Choroid plexus epithelial cell (primary cell): ENCODE measurements at places on chromosomes 6 and 20.
A peak's percentile ranks its signal among the peaks of the same experiment; 100 is the strongest.

DNA sequence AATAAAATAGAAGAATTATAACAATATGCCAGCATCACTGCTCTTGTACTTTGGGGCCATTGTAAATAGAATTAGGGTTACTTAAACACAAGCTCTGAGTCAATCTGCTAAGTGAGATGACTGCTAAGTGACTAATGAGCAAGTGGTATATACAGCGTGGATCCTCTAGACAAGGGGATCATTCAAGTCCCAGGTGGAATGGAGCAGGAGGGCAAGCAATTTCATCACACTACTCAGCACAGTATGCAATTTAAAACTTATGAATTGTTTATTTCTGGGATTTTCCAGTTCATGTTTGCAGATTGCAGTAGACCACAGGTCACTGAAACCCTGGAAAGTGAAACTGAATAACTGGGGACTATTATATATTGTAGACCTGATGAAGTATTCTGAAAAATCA, 235.3 kb downstream of the BTBD3 start:
- peak; percentile 44 for DNase-seq

DNA sequence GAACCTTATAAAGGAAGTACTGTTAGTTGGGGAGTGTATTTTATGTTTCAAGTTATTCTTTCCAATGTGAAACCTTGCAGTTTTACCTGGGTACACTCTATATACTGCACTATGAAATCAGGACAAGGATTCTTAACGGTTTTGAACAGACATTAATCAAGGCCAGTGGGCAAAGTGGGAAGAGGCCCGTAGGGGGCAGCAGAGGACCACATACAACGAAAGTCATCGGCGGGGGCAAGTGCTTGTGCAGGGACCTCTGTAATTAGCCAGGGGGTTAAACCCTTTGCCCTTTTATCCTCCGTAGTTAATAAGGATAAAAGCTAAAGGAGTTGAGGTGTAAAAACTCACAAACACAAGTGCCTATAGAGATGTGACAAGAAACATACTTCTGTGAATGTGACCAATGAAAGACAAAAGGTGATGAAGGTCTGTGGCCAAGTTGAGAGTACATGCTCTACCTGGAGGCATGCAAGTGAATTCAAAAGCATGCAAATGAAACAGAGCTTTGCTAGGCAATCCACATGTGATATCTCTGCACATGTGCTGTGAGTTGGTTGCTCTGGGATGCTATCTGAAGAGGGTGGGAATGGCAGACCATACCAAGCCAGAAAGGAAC, 392.7 kb upstream of the MAN1A1 start:
- DNase-seq, result peak; percentile 59

DNA sequence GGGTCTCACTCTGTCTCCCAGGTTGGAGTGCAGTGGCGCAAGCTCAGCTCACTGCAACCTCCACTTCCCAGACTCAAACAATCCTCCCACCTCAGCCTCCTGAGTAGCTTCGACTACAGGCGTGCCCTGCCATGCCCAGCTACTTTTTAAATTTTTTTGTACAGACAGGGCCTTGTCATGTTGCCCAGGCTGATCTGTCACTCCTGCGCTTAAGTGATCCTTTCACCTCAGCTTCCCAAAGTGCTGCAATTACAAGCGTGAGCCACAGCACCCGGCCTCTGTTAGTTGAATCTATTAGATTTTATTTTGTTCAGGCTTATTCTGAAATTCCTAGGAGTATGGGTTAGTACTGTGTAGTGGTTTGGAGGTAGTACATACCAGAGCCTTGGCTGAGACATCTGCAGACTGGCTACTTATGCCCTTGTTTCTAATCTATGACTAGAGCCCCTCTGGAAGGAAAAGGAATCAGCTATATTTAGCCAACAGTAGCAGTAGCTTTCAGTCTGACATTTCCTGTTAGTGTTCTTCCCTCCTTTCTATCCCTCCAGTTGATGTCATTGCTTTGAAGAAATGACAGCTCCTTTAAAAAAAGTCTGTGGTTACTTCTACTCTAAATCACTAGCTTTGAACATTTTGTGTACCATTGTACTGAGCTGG, 74.4 kb downstream of the ITCH start:
- DNase-seq, result peak; percentile 80

DNA sequence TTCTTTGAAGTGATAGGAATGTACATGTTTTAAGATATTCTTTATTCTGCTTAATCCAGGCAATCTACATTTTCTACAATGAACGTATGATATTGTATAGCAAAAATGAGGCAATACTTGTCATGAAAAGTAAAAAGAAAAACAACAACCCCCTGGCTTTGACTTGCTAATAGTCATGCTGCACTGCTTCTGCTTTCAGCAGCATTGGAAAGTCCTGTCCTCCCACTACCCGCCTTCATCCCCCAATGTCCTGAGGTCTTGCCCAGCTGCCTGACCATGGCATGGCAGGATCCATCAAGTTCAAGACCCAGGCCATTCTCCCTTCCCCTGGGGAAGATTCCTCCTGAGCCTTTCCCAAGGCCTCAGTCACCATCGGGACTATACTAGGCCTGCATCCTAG, 156.5 kb downstream of the SH3BGRL2 start:
- DNase-seq, result no peak

DNA sequence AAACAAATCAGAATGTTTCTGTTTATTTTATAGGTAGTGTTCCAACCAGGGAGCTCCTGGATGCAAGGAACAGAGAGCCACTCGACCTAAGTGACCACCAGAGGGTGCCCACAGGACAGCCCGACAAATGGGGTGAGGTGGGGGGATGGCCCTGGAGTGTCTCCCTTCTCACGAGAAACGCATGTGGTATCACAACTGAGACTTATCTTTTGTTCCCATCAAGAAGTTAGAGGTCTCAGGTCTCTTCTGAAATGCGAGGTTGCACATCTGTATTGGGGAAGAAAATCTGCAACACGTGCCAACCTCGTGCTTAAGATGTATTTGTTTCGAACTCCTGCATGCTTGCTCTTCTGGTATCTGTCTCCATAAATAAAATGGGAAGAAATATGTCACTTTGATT, 104.0 kb downstream of the ISM1 start:
- DNase-seq, result peak; percentile 61

- DNase-seq, result peak; percentile 47
These were observed 24.6 kb upstream of the ASF1A start for GRCh38 chr6:118869350-118869749.

GRCh38 chr20:40679184-40679583, 9.9 kb downstream of the MAFB start:
- DNase-seq, result no peak

DNA sequence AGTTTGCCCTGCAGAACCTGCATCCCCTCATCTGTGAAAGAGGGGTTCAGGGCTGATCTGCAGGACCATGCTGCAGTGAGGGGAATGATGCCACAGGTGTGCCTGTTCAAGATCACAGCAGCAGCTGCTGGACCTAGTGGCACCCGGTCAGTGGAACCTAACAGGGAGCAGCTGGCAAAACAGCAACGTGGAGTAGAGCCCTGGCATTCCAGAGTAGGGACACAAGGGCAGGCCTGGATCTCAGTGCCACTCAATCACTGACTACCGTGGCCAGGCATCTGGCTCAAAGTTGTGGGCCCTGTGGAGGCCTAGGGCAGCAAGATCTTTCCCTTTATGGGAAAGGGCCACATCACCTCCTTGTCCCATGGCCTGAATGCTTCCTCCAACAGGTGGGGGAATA, 62.2 kb downstream of the INSM1 start:
- DNase-seq, result no peak

- no peak for DNase-seq
These were observed 4.6 kb upstream of the RSPH3 start for GRCh38 chr6:159004592-159004991.

DNA sequence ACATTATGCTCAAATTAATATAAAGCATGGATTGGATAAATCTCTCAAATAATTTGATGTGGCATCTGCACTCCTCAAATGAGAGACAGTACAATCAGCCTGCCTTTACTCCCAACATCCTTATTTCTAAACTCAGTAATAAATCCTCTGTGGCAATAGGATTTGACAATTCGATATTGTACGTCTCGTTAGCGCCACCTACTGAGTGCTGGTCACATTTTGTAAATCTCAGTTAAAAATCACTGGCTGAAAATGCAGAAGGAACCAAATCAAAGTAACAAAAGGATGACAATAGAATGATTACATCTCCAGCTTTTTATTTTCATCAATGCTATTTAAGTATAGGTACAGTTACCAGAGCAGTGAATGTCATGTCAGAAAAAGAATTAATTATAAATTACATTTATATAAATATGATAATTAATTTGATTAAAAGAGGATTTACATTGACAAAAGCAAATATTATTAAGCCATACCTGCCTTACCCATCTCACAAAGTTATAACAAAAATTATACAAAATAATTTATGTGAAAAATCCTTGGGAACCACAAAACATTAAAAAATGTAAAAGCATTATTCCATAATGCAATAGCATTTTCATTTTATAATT, 20.2 kb upstream of the GJE1 start:
- DNase-seq, result peak; percentile 89

DNA sequence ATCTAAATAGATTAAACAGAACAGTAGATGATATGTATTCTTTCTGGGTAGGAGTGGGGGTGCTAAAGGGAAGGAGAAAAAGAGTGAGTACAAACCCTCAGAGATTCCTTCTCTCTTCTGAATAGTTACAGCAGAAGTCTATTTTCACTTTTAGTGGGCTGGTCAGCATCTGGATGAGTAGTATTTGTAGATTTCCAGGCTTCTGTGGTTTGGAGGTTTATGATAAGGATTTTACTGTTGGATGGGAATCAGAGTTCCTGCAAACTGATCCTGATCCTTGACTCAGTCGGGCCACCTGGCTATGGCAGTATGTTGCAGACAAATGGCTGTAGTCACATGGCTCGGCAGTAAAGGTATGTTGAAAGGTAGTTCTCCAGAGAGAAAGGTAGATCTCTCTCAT, 84.3 kb upstream of the IFNGR1 start:
- peak; percentile 20 for DNase-seq

- DNase-seq, result no peak
These were observed 14.2 kb downstream of the VAPB start for GRCh38 chr20:58403272-58403671.

GRCh38 chr20:1720226-1720625, 62.6 kb upstream of the SIRPG start:
- no peak for DNase-seq

- no peak for DNase-seq
These were observed 78.4 kb downstream of the RNF144B start for GRCh38 chr6:18465410-18466154.

- peak; percentile 77 for DNase-seq
These were observed 211.5 kb downstream of the SOX4 start for GRCh38 chr6:21804941-21805610.

DNA sequence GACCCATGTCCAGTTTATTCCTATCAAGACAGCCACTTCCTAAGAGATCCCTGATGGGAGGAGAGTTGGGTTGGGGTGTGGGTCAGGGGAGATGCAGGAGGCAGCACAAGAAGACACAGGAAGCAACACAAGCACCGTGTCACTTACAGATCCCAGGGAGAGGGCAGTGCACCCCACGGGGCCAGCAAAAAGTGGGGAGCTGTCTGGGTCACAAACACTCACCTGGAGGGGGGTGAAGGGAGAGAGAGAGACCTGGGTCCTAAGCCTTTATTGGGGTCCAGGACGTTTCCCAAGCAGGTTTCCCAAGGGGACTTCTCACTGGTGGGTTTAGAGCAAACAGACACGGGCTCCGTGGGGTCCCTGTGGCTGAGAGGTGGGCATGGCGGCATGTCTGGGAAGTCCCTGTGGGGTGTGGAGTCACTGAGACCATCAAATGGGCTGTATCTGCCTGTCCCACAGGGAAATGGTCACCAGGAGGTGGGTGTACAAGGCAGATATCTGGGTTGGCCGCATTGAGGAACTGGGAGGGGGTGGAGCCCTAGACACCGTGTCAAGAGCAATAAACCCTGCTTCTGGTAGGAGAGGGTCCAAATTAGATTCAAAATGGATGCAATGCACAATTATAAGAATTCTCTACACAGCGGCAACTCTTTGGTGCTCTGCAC, 1.6 kb upstream of the CD93 start:
- DNase-seq, result no peak

GRCh38 chr6:64040113-64040512, 404.5 kb downstream of the PHF3 start:
- DNase-seq, result no peak

GRCh38 chr6:36297511-36297910, 27.7 kb downstream of the PNPLA1 start:
- no peak for DNase-seq

DNA sequence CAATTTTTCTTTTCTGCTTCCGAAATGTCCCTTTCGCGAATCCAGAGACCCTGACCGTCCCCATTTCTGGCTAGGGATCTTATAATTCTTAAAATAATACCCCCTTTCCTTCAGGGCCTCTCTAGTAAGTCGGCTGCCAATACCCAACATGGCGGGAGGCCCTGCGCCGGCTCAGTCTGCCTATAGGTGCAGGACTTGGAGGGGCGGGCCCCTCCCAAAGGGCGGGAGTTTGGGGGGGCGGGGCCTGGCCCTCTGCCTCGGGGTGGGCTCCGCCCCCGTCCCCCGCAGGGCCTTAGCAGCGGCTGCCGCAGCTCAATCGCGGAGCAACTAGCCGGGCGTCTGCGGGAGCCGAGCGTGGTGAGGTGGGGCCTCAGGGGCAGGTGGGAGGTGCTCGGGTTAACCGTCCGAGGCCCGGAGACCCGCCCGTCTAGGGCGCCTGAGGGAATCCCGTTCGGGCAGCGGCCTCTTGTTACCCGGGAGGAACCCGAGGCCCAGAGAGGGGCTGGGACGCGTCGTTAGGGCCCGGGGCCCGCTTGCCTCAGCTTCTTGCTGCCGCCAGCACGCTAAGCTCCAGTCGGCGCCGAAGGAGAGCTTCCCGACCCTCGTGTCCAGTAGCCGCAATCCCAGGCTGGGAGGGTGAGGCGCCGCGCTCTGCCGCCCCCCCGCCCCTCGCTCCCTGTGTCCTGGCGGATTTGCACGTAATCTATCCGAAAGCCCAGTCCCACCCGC, at the start of gene CEP250:
TSS of gene CEP250 (plus strand) at position 718 of the 729 bp plus-strand sequence. CDS start 6,770 bp downstream, outside the sequence.
- DNase-seq, result peak; percentile 97

- DNase-seq, result no peak
These were observed 617.0 kb downstream of the RNF144B start for GRCh38 chr6:19004176-19004575.

GRCh38 chr20:5729348-5729747, 20.9 kb upstream of the SHLD1 start:
- peak; percentile 56 for DNase-seq
